ENCODE measurements at places on chromosomes 13 and 19. TPM values are rescaled to one million over a fixed set of nuclear protein-coding genes. Genes with fewer than 3 reads are reported as not detected.

GRCh38 chr19:6271721-6272410 lies 7.9 kb downstream of the MLLT1 start:
- peaks cover 64% of the 10 kb centered on the region for H3K4me1 ChIP-seq
- H3K4me3 ChIP-seq = peak overlapping the region; percentile 70
- no peak for DNase-seq
- peak overlapping the region; percentile 75 for H3K27ac ChIP-seq

The TSPAN16 gene
- not detected for total RNA-seq

The CYP2S1 gene
- total RNA-seq = 6.0 TPM

The SPRY2 gene
- 29.3 TPM for total RNA-seq

DNA sequence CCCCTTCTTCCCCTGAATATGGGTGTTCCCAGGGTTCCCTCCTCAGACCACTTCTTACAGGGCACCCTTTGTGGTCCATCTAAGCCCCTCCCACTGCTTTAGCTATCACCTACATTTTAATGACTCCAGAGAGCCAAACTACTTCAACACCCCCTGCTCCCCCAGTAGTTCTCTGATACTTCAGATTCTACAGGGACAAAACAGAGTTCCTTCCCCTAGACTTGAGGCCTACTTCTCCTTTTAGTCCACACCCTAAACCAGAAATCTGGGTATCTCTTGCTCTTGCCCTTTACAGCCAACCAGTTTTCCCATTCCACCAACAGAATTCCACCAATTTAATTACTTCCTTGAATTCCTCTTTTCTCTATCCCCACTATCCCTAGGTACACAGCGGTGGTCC lies 107.2 kb downstream of the KCNRG start:
- H3K36me3 ChIP-seq = no peaks in the 10 kb centered on the region
- DNase-seq = no peak
- H3K27me3 ChIP-seq = peaks cover 11% of the 10 kb centered on the region

DNA sequence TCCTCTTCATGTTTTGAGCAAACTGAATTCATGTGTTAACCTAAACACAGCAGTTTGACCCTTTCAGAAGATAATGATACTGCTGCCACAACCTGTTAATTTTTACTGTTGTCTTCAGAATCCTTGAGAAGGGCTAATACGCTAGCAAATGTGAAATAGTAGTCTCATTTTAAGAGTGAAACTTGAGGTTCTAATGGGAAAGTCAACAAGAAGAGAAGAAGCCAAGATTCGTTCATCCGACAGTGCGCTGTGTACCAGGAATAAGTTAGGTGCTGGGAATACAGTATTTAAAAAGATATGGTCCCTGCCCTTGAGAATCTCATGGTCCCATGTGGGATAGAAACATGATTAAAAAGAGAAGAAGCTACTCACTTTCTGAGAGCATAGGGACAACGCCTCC lies 134.4 kb downstream of the KL start:
- peaks cover 19% of the 10 kb centered on the region for H3K4me1 ChIP-seq
- peaks cover 6% of the 10 kb centered on the region for H3K36me3 ChIP-seq
- H3K27ac ChIP-seq = no peak overlapping the region

GRCh38 chr13:111005364-111005763 lies 90.5 kb upstream of the ANKRD10 start:
- no peak for DNase-seq
- H3K36me3 ChIP-seq = no peaks in the 10 kb centered on the region
- H3K4me1 ChIP-seq = no peaks in the 10 kb centered on the region
- no peak overlapping the region for H3K27ac ChIP-seq
- no peaks in the 10 kb centered on the region for H3K27me3 ChIP-seq

GRCh38 chr19:41226874-41227390 lies 7.9 kb downstream of the AXL start:
- peaks cover 4% of the 10 kb centered on the region for H3K4me1 ChIP-seq
- peak overlapping the region; percentile 14 for H3K4me3 ChIP-seq
- H3K36me3 ChIP-seq = no peaks in the 10 kb centered on the region
- H3K27ac ChIP-seq = no peak overlapping the region

The CPB2 gene
- total RNA-seq = not detected

GRCh38 chr13:114311908-114312307 lies 2.4 kb upstream of the CHAMP1 start:
- H3K4me1 ChIP-seq = peaks cover 20% of the 10 kb centered on the region
- no peak overlapping the region for H3K27ac ChIP-seq
- H3K36me3 ChIP-seq = no peaks in the 10 kb centered on the region
- DNase-seq = no peak

GRCh38 chr19:56683116-56683515 lies 11.6 kb upstream of the ZNF835 start:
- no peak overlapping the region for H3K4me3 ChIP-seq
- peaks cover 1% of the 10 kb centered on the region for H3K27me3 ChIP-seq
- H3K36me3 ChIP-seq = no peaks in the 10 kb centered on the region
- H3K27ac ChIP-seq = no peak overlapping the region
- peaks cover 4% of the 10 kb centered on the region for H3K4me1 ChIP-seq

DNA sequence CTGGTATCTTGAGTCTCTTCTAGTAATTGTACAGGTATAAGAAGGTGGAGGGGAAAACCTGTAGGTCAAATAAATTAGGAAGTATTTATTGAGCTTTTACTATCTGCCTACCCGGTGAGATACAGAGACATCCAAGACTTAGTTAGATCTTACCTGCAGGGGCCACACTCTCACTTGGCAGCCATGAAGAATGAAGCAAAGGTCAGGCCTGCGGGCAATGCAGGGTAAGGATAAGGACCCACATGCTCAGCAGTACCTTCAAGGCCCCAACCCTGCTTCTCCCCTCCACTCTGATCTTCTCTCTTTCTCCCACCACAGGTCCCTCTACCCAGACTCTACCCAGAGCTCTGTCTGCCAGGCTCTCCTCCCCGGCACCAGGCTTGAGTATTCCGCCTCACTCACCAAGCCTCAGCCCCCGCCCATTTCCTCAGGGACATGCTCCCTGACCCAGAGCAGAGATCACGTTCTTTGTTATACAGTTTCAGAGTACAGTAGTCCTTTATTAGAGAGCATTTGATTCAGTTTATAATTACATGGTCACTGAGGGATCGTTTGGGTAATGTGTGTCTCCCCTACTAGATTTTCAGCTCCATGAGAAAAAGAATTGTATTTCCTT lies 18.9 kb upstream of the CLDN10 start:
- no peak overlapping the region for H3K4me3 ChIP-seq
- no peaks in the 10 kb centered on the region for H3K36me3 ChIP-seq
- no peaks in the 10 kb centered on the region for H3K27me3 ChIP-seq
- peak overlapping the region; percentile 6 for H3K27ac ChIP-seq
- peaks cover 6% of the 10 kb centered on the region for H3K4me1 ChIP-seq

DNA sequence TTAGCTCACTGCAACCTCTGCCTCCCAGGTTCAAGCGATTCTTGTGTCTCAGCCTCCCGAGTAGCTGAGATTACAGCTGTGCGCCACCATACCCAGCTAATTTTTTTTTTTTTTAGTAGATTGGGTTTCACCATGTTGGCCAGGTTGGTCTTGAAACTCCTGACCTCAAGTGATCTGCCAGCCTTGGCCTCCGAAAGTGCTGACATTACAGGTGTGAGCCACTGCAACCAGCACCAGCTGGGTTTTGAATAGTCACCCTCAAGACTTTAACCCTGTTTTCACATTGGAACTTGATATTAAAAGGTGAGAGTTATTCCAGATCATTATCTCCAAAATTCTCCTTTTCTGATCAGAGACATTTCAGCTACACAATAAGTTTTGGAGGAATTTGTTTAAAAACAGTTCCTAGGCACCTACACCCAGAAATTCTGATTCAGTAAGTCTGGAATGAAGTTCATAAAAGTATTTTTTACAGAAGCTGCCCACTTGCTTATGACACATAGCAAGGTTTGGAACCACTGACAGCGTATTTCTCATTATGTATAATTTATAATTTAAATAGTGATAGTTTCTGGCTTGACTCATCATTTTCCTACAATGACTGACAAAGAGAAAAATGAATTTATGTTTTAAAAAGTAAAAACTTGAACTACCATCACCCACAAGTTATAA lies 417.3 kb downstream of the DIAPH3 start:
- no peaks in the 10 kb centered on the region for H3K27me3 ChIP-seq
- H3K4me1 ChIP-seq = peaks cover 14% of the 10 kb centered on the region
- no peak overlapping the region for H3K4me3 ChIP-seq

The ITM2B gene
- 236 TPM for total RNA-seq

The ONECUT3 gene
- total RNA-seq = 15.4 TPM

DNA sequence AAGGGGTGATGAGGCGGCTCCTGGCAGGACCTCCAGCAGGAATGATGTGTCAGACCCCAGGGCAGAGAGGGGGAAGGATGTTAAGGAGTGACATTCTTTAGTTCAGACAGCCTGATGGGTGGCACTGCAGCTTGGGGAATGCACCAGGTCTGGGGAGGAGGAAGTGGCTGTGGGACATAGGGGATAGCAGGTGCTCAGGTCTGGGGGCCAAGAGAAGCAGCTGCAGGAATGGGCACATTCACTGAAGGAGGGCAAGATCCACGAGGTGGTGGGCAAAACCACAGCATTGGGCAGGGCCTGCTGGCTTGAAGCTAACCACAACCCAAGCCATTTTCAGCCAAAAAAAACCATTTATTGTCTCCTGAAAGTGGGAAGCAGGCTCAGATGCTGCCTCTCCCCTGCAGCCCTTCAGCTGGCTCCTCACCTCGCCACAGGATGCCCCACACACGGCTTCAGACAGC lies 26.5 kb downstream of the COMP start:
- H3K36me3 ChIP-seq = no peaks in the 10 kb centered on the region
- peaks cover 3% of the 10 kb centered on the region for H3K27me3 ChIP-seq
- no peak overlapping the region for H3K27ac ChIP-seq
- no peak overlapping the region for H3K4me3 ChIP-seq
- DNase-seq = peak; percentile 7

DNA sequence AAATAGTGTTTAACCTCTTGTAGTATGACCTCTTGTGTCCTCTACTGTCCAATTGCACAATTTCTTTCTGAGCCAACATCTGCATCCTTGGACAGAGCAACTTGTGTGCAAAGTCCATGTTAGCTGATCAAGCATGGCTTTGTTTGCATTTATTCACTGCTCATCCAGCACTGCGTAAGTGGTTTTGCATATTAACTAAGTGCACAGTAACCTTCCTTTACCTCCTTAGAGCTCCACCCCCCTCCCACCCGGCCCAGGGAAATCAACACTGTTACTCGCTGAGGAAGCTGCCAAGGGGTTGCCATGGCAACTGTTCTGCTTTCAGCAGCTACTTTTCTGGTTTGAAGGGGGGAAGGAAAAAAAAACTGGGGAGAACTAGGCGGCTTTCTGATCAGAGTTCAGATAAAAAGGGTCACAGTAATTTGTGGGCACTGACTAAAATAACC lies 153.5 kb upstream of the KLF12 start:
- H3K36me3 ChIP-seq = no peaks in the 10 kb centered on the region
- H3K27ac ChIP-seq = no peak overlapping the region
- H3K4me1 ChIP-seq = peaks cover 30% of the 10 kb centered on the region
- H3K4me3 ChIP-seq = no peak overlapping the region

DNA sequence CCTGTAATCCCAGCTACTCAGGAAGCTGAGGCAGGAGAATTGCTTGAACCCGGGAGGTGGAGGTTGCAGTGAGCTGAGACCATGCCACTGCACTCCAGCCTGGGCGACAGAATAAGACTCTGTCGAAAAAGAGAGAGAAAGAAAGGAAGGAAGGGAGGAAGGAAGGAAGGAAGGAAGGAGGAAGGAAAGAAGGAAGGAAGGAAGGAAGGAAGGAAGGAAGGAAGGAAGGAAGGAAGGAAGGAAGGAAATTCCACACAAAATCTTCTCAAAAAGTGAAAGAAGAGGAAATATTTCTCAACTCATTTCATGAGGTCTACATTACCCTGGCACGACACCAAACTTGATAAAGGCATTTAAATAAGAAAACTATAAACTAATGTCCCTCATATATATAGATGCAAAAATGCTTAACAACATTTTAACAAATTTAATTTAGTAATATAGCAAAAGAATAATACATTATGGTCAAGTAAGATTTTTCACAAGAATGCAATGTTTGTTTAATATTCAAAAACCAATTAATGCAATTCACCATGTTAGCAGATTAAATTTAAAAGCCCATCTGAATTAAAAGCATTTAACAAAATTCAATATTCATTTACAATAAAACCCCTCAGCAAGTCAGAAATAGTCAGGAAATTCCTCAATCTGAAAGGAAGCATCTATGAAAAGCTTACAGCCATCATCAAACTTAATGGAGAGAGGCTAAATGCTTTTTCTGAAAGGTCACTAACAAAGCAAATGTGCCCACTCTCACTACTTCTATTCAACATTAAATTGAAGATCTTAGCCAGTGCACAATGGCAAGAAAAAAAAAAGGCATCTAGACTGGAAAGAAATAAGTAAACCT lies 12.0 kb upstream of the CPB2 start:
- DNase-seq = no peak
- H3K27me3 ChIP-seq = no peaks in the 10 kb centered on the region
- no peaks in the 10 kb centered on the region for H3K36me3 ChIP-seq
- no peaks in the 10 kb centered on the region for H3K4me1 ChIP-seq

The ZNF583 gene
- 13.6 TPM for total RNA-seq

DNA sequence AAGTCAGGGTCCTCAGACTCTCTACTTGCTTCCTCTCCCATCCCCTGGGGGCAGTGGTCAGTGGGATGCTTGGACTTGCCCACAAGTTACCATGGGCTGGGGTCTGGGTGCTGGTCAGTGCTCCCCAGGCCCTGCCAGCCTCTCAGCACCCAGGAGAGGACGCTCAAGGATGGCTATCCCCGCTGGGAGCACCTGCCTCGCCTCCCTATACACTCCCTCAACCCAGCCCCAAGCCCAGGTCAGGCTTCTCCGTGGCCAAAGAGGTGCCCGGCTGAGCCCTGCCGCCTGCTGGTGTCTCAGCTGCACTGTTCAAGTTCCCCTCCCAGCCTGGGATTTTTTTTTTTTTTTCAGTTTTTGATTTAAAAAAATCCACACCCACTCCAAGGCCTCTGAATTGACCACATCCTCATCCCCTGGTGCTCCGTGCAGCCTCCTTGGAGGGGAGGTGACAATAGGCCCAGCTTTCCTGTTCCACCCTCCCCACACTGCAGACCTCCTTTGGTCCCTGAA lies 10.8 kb downstream of the F2RL3 start:
- no peak overlapping the region for H3K4me3 ChIP-seq
- peaks cover 5% of the 10 kb centered on the region for H3K4me1 ChIP-seq
- H3K27ac ChIP-seq = no peak overlapping the region
- peak; percentile 54 for DNase-seq
- H3K36me3 ChIP-seq = no peaks in the 10 kb centered on the region

The VSTM1 gene
- not detected for total RNA-seq

DNA sequence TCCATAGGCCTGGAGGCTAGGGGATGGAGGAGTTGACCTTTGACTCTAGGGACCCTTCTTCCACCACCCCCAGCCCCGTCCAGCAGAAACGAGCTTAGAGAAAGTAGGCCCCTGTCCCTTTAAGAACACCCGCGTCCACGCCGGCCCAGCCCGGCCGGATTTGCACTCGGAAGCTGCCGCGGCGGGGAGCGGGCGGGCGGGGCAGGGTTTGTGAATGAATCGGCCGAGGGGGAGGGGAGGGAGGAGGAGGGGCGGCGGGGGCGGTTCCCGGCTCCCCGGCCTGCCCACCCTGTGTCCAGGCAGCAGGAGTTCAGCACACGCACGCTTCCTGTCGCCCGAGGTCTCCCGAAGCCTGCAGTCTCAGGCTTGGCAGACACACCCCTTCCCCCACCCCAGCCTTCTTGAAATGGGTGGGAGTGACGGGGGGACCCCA lies 1.5 kb downstream of the UNC13A start:
- peak; percentile 82 for DNase-seq
- H3K36me3 ChIP-seq = peaks cover 6% of the 10 kb centered on the region
- peak overlapping the region; percentile 99 for H3K4me3 ChIP-seq
- H3K27me3 ChIP-seq = peaks cover 2% of the 10 kb centered on the region
